ENCODE measurements at places on chromosomes 7 and 10.

DNA sequence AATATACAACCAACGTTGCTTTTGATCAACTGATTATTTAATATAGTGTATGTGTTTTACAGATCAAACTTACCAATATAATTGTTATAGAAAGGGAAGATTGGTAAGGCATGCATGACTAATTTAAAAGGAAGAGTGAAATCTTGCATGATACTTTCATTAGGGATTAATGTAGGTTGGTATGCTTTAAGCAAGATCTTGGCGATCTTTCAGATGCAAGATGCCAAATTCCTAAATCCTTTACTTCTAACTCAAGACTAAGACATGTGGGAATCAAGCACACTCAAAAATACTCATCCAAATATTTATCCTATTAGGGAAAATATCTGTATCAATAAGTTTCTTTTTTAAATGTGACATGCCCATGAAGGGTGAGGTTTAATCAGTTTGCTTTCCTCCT lies 321.4 kb upstream of the MEOX2 start:
- no peak for DNase-seq

- DNase-seq: peak; percentile 83
Measured at GRCh38 chr7:28921822-28922221, 36.3 kb downstream of the TRIL start.

GRCh38 chr7:128104108-128104742 lies 73.0 kb upstream of the LRRC4 start:
- no peak for DNase-seq

GRCh38 chr10:266974-267425 lies 131.7 kb downstream of the ZMYND11 start:
- no peak for DNase-seq

- no peak for DNase-seq
Measured at GRCh38 chr7:88329532-88330463, 23.1 kb upstream of the STEAP4 start.

Measured in H4 (cell line).